ENCODE measurements at places on chromosomes 5 and 9.

DNA sequence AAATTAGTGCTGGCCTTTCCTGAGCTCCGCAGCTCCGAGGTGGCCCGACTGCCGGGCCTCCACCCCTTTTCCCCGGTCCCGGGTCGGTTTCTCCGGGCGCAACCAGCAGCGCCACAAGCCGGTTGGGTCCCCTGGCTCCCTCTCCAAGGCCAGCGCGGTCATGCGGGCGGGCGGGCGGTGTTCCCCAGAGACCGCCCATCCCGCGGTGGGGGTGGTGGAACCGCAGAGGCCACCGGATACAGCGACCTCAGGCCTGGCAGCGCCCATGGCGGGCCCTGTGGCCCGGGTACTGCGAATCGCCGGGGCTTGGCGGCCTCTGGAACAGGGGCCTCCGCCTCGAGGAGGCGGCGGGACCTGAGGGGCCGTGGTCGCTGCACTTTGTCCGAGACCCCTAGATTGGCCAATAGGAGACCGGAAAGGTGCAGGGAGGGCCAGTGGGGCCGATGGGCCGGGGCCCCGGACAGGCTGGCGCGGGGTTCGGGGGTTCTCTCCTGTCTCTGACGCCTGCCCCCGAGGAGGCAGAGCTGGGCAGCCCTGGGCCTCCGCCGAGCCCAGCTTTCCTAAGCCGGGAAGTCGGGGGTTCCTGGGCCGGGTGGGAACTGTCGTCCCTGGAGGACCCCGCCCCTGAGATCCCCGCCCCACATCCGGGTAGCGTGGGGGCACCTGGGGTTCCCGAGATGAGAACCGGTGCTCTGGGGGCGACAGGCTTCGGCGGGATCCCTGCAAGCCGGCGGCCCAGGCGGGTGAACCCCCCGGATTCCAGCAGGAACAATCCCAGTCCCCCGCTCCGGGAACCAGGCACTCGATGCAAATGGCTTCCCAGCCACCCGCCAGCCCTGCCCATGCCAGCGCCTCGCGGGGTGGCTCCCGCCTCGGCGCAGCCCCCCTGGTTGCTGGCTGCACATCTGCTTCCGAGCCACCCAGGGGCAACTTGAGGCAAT, 293.9 kb downstream of the ZSWIM6 start:
- peak; percentile 84 for DNase-seq

- no peak for DNase-seq
Measured at GRCh38 chr5:1654786-1655495, 131.2 kb upstream of the LPCAT1 start.

DNA sequence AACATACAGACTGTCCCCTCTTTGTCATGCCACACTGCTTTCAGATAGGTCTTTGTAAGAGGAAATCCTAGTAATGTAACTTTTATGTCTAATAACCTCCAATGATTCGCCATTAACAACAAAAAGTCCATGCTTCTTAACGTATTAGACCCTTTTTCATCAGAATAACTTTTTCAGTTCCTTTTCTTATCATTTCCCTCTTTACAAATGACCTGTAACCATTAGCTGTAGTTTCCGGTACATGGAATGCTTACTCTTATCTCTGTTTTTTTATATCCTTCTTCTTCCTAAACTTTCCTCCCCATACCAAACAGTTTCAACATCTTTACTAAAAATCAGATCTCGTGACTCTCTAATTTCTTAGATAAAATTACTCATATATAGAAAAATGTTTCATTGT, 268.9 kb upstream of the TYRP1 start:
- DNase-seq, result no peak

GRCh38 chr9:35495984-35496383, 6.1 kb downstream of the RUSC2 start:
- DNase-seq, result no peak

DNA sequence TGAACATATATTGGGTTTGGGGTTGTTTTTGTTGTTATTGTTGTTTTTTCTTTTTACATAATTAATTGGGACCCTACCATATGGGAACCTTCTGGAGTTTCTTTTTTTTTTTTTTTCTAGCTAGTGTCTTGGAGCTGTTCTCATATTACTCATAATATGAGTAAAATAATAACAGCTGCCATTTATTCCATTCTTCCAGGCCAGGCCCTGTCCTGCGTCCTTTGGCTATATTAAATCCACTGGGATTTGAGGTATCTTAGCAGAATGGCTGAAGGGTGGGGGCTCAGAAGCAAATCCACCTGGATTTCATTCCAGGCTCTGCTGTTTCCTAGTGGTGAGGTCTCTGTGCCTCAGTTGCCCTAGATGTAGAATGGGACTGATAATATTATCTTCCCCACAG, 47.2 kb upstream of the RPL26L1 start:
- no peak for DNase-seq

DNA sequence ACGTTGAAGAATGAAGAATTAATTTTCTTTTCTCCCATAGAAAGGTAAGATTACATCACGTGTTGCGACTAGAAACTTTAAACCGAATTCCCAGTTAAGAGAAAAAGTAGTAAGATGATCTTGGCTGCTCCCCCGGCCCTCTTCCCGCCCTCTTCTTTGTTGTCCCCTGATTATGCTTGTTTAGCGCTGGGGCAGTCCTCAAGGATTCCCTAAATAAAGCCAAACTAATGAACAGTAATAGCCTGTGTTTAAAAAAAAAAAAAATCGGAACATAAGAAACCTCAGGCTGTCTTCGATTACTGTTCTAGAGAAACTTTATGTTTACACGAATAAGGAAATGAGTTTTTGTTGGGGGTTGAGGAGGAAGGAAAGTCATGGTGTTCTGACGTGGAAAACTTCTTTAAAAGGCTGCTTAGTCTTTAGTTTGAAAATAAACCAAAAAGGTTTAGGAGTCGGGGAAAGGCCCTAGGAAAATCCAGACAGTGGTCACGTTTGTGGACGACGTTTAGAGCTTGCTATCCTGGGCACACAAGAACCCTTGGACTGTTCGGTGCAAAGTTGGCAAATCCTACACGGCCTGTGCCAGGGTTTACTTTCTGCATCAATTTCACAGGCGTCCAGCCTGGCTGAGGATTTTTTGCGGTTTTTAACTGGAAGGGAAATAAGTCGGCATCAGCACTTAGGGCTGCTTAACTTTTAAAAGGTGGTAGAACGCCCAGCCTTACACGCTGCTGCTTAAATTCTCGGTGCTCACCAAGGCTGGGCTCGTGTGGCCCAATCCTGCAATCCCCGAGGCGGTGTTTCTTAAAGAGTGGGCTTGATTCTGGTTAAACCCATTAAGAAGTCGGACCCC, 1.1 kb upstream of the MAT2B start:
- DNase-seq, result peak; percentile 35

- no peak for DNase-seq
Measured at GRCh38 chr9:97990259-97990658, 7.1 kb downstream of the ANP32B start.

- DNase-seq, result peak; percentile 20
Measured at GRCh38 chr5:162068412-162068811, 839 bp downstream of the GABRG2 start.

- DNase-seq, result no peak
Measured at GRCh38 chr9:94623253-94623652, 16.1 kb downstream of the FBP1 start.

DNA sequence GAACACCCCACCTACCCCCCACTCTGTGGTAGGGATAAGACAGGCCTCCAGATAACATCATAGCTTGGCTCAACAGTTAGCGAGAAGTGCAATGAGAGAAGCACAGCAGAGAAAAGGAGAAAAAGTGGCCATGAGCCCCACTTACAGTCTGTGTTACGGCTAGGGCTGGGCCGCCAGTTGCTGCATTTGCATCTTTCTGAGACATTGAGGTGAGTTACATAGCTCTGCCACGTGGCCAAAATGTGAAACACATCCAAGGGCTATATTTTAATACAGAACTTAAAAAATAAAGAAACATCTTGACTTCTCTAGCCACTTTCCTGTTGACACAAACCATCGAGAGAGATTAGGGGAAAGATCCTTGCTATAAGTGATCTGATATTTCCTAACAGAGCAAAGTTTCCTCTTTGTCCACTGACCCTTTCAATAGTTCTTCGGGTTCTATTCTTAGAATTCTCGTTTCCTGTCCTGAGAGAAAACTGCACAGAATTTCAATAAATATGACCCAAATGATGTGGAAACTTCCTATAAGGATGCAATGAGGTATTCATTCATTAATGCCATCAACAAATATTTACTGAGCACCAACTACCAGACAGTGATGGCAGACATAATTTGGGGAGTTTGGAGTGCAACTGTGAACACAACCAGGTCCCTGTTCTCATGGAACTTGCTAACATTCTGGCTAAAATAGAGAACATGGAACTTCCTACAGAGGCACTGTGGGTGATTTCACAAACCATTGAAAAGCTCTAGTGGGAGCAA, 3.2 kb upstream of the TLE4 start:
- DNase-seq, result no peak

Data from left cardiac atrium (tissue), 4 donors.